ENCODE measurements at places on chromosomes 11 and 22.

DNA sequence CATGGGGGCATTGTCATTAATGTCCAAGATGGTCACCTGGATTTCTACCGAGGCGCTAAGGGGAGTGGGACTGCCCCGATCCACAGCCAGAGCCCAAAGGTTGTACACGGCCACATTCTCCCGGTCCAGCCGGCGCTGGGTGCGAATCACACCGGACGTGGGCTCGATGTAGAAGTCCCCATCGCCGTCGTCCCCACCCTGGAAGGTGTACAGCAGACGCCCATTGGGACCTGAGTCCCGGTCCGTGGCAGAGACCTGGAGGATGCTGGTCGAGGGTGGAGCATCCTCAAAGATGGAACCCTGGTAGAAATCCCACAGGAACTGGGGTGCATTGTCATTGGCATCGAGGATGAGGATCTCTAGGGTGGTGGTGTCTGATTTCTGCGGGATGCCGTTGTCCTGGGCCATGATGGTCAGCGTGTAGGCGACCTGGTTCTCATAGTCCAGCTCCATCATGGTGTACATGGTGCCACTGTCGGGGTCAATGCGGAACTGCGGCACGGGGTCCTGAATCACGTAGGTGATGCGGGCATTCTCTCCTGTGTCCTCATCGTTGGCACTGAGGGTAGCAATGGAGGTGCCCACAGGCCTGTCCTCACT, 3.1 kb downstream of the CELSR1 start:
- DNase-seq: no peak

GRCh38 chr22:39680486-39680885, 109.9 kb downstream of the CACNA1I start:
- DNase-seq: no peak

DNA sequence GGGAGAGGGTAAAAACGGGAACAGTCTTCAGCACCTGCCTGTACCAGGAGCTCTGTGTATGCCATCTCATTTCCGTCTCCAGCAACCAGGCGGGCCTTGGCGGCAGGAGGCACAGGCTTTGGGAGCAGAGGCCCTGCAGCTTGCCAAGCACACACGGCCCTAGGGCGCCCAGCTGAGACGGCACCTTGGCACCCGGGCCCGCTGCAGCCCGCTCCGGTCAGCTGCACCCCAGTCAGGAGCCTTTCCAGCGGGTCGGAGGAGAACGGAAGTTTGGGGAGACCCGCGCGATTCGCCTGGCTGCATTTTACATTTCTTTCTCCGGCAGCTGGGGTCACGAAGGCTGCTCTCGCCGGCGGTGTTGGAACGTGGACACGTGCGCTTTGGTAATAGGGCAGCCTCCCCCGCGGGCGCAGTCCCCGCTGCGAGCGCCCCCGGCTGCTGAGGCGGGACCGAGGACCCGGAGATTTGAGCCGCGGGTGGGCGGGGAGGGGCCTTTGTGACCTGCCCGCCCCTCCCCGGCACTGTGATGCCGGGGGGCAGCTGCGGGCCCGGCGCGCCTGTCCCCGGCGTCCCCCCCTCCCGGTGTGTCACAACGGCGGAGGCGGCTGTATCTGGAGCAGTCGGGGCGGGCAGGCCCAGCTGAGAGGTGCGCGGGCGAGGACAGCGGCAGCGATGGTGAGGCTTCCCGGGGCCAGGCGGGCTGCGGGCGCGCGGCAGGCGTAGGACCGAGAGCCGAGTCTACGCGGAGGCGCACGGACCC, at the start of gene TUBA8:
Gene TUBA8 (plus strand): TSS at position 616 of the 760 bp plus-strand sequence. CDS start 57 bp downstream, at position 673.
- DNase-seq: peak; percentile 43

- DNase-seq: peak; percentile 86
Measured at GRCh38 chr22:39496131-39496838, 5.8 kb upstream of the MIEF1 start.

DNA sequence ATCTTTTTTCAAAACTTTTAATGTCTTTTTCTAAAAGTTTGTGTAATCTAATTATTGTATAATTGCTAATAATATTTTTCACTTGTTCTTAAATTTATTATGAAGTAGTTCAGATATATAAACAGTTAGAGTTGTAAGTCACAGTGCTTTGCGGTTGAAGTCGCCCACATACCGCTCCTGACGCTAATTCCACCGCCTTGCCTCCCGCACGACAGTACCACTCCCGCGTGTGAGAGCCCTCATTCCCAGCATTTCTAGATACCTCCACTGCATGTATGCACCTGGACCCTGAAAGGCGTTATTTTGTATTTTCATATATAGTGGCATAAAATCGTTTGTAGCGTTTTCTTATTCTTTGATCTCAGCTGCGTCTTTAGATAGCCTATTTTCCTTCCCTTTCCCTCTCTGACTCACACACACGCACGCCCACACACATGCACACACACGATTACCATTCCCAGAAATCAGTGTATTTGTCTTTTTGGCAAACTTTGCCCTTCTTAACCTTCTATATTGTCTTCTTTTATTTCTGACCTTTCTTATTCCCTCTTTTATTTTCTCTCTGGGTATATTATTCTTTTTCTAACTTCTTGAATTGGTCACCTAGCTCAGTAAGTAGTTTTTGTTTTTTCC, 56.4 kb upstream of the PITPNB start:
- no peak for DNase-seq

DNA sequence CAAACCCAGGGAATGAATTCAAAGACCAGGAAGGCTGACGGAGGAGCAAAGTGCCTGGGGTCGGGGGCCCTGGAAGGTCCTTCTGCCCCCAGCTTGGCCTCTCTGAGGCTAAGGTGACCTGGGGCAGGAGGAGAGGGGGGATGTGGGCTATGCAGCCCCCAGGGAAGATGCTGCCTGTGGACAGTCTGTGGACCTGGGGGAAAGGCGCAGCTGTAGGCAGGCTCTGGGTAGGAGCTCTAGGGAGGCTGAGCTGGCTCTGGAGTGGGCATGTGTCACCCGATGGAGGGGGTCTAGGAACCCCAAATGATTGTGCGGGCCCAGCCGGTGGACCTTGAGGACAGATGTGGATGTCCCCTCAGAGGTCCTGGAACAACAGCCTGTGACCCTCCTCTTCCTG, 42.8 kb downstream of the WNT7B start:
- no peak for DNase-seq

GRCh38 chr11:119320776-119321524, 4.0 kb upstream of the MCAM start:
- peak; percentile 55 for DNase-seq

- DNase-seq: no peak
Measured at GRCh38 chr22:31619611-31620300, 42.3 kb downstream of the PISD start.

GRCh38 chr11:48055292-48056132, 75.2 kb downstream of the PTPRJ start:
- DNase-seq: no peak

GRCh38 chr11:64643256-64643881, 52.3 kb downstream of the SLC22A12 start:
- DNase-seq: peak; percentile 61

- no peak for DNase-seq
Measured at GRCh38 chr11:129273944-129274711, 82.0 kb upstream of the ARHGAP32 start.

DNA sequence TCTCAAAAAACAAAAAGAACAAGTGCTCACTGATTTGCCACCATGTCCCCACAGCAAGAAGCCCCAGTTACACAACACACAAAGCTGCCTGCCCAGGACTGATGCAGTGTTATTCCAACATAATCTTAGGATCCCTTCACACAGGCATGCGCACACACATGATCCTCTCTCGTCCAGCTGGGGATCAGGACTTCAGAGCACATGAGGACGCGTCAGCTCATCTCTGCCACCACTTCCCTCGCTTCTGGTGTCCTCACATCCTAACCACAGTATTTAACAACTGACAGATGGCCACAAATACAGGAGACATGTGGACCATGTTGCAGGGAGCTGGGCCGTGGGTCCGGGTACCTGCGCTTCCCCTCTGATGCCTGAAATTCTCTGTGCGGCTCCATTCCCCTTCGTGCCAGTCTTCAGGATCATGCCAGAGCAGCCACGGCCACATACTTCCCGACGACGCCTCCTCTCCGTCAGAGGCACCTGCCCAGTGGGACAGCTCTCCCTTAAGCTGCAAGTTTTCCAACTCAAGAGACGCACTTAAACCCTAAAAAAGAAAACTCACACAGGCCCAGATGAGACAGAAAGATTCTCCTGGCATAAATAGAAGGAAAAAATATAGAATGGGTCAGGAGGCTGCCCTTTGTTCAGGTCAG, 68.3 kb downstream of the PACSIN2 start:
- no peak for DNase-seq

DNA sequence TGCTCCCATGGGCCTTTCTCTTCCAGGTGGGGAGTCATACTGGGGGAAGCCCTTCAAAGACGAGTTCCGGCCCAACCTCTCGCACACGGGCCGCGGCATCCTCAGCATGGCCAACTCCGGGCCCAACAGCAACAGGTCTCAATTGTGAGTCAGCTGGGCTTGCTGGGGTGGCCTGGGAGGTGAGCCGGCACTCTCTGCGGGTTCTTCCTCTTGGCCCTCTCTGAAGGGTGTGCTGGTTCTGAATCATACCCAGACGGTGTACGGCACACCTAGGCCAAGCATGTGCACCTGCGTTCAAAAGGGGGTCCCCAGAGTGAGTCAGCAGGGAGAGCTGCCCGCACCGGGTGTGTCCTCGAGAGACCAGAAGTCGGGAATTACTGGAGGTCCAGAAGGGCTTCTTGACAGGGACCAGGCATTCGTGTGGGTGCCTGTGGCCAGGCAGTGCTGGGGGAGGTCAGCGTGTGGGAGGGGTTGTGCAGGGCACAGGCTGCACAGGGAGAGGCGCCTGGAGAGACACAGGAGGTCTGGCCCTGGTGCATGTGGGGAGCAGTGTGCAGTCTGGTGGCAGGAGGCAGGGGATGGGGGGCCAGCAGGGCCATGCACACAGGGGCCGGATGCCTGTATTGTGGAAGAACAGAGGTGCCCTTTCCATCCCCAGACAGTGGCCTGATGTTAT, 23.0 kb downstream of the PPIL2 start:
- no peak for DNase-seq
